Muscle of back (tissue), 13 donors: ENCODE measurements at places on chromosomes 12 and 14. TPM values are rescaled to one million over a fixed set of nuclear protein-coding genes. Genes with fewer than 3 reads are reported as not detected.

DNA sequence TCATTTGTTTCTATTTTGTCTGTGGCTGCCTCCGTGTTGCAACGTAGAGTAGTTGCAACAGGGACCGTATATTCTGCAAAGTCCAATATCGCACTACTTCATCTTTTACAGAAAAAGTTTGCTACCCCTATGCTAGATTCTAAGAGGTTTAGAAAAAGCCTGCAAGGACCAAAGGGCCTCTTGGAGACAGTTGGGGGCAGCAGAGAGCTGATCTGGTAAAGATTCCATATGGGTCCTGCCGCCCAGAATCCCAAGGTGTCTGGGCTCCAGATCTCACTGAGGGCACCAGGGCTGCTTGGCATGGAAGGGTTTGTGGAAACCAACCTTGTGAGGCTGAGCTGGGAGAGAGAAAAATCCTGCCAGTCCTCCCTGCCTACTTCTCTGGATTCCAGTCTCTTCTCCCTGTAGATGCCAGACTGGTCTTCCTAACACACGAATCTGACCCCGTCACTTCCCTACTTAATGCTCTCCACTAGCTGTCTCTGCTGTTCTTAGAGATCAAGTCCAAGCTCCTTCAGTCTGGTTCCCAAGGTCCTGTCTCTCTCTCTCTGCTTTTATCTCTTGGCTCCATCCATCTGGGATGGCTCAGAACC lies 74.6 kb downstream of the GLRX5 start:
- DNase-seq = peak; percentile 19

DNA sequence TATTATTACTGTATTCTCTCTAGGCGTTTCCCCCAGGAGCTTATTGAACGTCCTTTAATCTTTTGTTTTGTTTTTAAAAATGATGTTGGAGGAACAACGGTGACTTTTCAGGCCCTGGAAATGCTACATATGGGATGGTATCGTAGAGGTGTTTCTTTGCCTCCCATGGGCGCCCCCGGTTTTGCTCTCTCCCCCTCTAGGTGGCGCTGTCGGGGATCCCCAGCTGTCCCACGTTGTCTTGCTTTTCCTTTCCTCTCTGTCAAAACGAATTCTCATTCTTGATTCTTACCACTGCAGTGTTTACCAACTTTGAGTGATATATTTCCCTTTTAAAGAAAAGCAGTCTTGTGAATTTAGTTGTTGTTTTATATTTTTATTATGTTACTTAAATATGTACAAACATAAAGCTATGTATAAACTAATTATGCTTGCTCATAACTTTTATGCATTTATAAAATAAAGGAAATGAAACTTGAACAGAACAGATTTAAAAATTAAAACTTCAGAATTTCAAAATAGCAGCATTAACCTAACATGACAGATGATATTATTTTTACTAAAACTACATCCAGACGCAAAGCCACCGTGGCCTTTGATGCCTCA lies 171.9 kb downstream of the RGS6 start:
- no peak for DNase-seq

- DNase-seq = no peak
Observed at GRCh38 chr12:67546746-67547145, 101.8 kb upstream of the DYRK2 start.

- DNase-seq = no peak
Observed at GRCh38 chr12:45621703-45622102, 107.8 kb upstream of the ARID2 start.

- no peak for DNase-seq
Observed at GRCh38 chr12:131097202-131098177, 143.8 kb downstream of the ADGRD1 start.

- DNase-seq = no peak
Observed at GRCh38 chr14:32572867-32573150, 243.7 kb downstream of the AKAP6 start.

DNA sequence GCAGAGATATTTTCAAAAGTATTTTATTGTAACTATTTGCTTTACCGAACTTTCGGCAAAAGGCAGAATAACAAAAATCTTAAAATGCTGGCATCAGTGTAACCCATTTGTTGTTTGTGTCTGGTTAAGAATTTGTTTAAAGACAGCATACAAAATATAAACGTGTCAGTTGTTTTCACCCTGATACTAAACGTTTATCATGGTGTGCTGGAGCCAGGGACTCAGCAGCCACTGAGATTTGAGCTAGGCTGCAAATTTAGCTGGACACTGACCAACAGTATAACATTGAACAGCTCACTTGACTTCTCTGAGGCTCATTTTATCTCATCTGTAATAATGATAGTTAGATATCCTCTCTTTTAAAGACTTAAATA lies 183.7 kb downstream of the TMTC3 start:
- no peak for DNase-seq

DNA sequence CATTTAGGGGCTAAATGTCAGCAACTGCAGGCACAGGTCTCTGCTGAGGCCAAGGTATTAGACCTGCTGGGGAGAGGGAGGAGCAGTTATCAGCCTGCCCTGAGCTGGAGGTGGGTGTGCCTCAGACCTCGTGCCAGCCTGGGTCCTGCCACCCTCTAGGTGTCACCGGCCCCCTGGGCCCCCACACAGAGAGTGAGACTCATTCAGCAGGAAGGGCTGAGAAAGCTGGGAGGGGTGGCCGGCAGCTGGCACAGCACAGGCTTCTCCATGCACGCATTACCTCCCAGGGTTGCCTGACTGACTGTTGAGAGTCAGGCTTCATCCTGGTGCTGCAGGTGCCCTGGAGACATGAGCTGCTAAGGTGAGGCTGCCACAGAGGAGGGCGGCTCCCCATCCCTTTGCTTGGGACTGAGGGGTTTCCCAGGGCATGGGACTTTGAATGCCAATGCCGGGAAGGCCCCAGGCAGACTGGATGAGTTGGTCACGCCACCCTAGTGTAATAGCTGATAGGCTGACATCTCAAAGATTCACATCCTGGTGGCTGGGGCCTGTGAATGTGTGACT lies 75.3 kb upstream of the C14orf180 start:
- DNase-seq = no peak

- no peak for DNase-seq
Observed at GRCh38 chr12:125651625-125652024, 586.4 kb downstream of the AACS start.

GRCh38 chr14:64944041-64944440 lies 1.5 kb upstream of the GPX2 start:
- no peak for DNase-seq

DNA sequence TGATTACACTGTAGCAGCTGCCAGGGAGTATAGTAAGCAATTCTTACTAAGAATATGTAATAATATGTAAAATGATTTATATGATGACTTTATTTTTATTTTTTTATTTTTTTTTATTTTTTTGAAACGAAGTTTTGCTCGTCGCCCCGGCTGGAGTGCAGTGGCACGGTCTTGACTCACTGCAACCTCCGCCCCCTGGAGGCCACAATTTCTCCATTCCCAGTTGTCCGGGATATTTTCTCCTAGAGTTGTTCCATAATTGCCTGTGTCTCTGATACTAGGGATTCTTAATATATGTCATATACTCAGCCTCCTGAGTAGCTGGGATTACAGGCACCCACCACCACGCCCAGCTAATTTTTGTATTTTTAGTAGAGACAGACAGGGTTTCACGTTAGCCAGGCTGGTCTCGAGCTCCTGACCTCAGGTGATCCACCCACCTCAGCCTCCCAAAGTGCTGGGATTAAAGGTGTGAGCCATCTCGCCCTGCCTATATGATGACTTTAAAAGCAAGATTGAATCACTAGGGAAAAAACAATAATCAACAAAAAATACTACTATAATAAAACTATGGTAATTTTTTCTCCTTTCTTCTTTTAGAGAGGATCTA lies 12.2 kb upstream of the ITPR2 start:
- no peak for DNase-seq

DNA sequence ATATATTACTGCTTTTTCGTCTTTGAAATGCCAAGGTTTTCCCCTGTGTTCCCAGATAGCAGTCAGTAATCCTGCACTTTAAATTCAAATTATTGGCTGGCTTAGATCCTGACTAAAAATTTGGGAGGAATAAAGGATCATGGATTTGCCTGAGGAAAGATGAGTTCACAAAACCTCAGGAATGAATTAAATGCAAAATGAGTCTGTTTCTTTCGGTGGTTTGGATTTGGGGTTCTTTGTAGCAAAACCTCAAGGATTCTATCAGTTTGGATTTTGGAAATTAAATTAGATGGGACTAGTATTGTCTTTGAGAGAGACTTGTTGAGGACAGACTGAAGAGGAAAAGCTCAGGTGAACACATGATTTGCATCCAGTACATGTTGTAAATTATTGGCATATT lies 36.1 kb downstream of the PPFIBP1 start:
- DNase-seq = no peak

DNA sequence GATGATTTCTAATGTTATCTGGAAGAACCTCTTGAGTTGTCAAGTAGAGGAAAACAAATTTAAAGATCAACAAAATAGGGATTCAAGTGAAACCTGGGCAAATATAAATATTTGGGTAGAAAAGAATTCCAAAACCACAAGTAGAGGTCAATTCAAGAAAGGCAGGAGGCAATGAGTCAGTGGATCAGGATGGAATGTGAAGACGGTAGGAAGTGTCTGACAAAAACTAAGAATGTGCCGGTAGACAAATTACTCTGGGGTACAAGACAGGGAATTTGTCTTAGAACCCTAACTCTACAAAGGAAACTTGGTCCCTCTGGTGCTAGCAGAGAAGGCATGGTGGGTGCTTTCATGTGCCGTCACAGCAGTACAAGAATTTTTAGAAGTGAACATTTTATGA lies 13.6 kb downstream of the ABCD2 start:
- DNase-seq = peak; percentile 10

- no peak for DNase-seq
Observed at GRCh38 chr12:84816916-84817695, 95.5 kb downstream of the SLC6A15 start.

- DNase-seq = no peak
Observed at GRCh38 chr12:94792693-94793092, 142.3 kb upstream of the TMCC3 start.

GRCh38 chr12:131550121-131550520 lies 160.8 kb upstream of the SFSWAP start:
- DNase-seq = no peak

GRCh38 chr12:88035907-88036289 lies 6.7 kb upstream of the C12orf50 start:
- DNase-seq = no peak

GRCh38 chr12:111585690-111586089 lies 13.4 kb downstream of the ATXN2 start:
- no peak for DNase-seq

DNA sequence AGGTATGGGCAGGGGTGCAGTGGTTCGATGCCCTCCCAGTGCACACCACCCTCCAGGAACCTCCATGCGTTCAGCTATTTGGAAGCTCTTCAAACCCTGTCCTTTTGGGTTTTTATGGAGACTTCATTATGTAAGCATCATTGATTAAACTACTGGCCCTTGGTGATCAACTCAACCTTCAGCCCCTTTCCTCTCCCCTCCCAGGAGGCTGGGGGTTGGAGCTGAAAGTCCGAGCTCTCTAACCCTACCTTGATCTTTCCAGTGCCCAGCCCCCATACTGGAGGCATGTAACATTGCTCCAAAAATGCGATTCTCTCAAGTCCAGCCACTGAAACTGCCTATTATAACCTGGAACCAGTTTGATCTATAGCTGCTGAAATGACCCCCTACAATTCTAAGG lies 188.1 kb downstream of the IPO8 start:
- DNase-seq = no peak

Gene TPH2
- not detected for polyA plus RNA-seq

Gene GPR68
- polyA plus RNA-seq = 0.81 TPM

Gene CD27
- polyA plus RNA-seq = 0.99 TPM

Gene SLC6A13
- 1.9 TPM for polyA plus RNA-seq

Gene PDZRN4
- 1.9 TPM for polyA plus RNA-seq

Gene CLEC2D
- 14.4 TPM for polyA plus RNA-seq

Gene KRT71
- not detected for polyA plus RNA-seq

Gene ABHD12B
- 1.3 TPM for polyA plus RNA-seq
